HepG2 (cell line): ENCODE measurements at places on chromosomes 2 and 18.

DNA sequence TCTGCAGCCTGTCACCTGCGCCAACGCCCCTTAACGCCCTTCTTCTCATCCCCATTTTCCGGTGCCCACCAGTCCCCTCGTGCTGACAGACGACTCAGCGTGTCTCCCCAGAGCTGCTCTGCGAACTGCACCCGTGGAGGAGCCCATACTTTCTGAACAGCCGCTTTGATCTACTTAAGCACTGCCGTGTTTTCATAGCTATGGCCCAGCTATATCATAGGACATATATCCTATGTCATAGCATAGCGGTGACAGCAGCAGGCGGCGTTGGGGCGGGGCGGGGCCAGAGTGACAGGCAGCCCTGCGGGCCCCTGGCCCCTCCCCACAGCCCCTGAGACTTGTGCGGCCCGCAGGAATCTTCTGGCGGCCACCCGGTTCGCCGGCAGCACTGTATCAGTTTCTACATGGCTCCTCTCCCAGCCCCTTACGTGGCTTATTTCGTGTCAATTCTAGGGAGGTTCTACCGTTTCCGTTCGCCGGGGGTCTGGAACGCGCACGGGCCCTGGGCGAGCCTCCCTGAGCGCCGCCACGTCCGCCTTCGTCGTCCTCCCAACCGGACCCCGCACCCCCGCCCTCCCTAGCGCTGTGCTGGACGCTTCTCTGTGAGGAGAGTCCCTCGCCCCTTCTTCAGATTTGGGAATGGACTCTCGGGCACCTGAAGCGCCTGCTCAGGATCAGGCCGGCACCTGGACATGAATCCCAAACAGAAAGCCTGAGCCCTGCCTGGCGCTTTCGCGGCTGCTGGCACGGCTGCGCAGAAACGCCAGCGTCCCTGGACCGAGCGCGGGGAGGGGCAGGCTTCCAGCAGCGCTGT lies 35.4 kb downstream of the PTPN18 start:
- peak; percentile 55 for DNase-seq

GRCh38 chr18:78596794-78597345 lies 382.7 kb upstream of the SALL3 start:
- DNase-seq = no peak

DNA sequence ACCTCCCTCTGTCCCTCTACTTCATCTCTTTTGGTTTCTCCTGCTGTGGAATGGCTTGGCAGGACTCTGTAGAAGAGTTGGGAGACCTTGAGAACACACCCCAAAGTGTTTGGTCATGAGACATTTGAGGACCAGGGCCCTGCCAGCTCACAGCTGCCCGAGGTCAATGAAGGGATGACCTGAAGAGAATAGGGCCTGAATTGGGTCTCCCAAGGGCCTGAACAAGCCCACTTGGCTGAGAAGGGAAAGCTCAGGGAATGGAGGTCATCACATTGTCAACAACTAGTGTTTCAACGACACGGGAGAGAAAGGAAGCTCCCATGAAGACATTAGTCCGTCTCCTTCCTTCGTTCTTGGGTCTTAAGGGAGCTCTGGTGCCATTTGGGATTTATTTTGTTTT lies 52.8 kb downstream of the TTC32 start:
- DNase-seq = no peak

GRCh38 chr2:241268716-241269445 lies 46.6 kb downstream of the HDLBP start:
- DNase-seq = no peak

- DNase-seq = peak; percentile 16
Measured at GRCh38 chr2:96816836-96817702, 1.0 kb downstream of the CNNM3 start.

DNA sequence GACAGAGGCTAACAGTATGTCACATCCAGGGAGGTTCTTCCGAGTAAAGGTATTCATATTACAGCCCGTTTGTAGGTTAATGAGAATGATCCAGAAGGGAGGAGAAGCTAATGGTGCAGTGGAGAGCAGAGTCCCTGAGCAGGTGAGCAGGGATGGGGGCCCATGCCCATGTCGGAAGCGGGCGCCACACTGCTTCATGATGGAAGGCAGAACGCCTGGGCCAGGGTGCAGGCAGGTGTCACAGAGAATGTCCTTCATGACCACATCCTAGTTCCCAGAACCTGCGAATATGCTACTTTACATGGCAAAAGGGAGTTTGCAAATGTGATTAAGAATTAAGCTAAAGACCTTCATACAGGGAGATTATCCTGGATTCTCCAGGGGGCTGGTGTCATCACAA lies 4.0 kb downstream of the HES6 start:
- no peak for DNase-seq

GRCh38 chr2:168849610-168850009 lies 40.6 kb downstream of the SPC25 start:
- DNase-seq = peak; percentile 73

- peak; percentile 81 for DNase-seq
Measured at GRCh38 chr18:76348267-76349066, 146.6 kb downstream of the ZNF516 start.

DNA sequence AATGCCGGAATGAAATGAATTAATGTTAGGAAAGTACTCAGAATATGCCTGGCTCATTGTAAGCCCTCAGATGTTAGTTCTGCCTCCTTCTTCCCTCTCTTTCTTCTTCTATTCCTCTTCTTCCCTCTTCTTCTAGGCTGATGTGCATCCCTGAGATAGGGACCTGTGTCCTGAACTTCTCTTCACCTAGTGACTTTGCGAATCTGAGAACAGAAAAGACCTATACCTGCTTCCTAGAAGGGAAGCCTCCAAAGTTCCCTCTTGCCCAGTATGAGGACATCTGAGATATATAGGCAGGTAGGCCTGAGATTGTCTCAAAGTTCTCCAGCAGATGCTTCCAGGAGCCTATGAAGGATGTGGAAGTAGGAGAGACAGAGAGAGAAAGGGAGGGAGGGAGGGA lies 8.1 kb upstream of the CYP27A1 start:
- DNase-seq = no peak

DNA sequence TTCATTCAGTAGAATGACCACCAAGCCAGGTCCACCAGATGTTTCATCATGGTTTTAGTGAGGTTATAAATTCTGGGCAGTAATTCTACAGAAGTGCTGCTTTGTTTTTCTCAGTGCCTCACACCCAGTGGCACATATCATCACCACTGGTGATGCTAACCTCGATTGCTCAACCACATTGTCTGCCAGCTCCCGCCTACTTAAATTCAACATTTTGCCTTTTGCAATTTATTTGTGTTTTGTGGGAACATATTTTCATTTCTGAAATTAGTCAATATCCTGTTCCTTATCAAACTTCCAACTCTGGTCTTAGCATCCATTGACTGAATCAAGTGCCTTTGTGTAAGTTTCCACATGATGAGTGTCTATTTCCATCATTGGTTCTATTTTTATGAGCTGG lies 62.3 kb upstream of the TMEM178A start:
- no peak for DNase-seq

DNA sequence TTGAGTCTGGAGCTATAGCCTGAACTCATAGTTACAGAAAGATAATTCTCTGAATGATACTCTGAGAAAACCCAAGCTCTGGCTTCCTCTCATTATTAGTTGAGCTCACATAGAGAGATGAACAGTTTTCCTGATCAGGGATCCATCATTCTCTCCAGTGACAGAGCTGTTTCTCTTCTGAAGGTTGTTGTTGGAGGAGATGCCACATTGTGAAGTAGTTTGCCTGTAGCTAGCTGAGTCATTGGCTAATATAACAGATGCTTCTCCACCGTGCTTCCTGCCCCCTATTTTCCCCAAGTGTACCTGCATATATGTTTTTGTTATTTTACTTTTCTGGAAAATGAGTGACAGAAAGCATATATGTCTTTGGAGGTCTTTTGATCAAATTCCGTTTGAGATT lies 64.6 kb downstream of the OSBPL6 start:
- no peak for DNase-seq

DNA sequence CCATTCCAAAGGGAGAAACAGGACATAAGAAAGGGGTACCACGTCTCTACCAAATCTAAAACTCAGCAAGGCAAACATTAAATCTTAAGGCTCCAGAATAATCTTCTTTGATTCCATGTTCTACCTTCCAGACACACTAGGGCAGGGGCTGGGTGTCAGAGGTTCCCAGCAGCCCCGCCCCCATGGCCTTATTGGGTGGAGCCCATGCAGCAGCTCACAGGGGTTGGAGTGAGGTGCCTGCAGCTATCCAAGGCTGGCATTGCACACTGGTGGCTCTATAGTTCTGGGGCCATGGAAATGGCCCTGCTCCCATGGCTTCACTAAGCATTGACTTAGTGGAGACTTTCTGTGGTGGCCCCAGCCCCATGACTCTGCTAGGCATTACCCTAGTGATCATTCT lies 14.9 kb upstream of the OSR1 start:
- DNase-seq = no peak

DNA sequence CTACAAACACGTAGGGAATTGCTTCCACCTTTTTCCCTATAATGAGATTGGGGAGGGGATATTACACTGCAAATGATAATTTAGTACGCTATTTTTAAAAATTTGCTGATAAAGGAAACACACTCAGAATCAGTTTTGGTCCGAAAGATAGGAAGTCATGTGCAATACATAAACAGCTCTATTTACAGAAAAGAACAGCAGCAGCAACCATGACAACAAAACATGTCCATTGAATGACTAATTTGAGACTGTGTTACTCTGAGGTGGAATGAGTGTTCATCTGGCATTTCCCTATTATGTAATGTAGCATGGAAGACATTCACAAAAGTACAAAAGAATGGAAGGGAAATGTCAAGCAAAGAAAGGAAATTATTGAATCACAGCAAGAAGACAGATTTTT lies 337.2 kb downstream of the NBAS start:
- no peak for DNase-seq

DNA sequence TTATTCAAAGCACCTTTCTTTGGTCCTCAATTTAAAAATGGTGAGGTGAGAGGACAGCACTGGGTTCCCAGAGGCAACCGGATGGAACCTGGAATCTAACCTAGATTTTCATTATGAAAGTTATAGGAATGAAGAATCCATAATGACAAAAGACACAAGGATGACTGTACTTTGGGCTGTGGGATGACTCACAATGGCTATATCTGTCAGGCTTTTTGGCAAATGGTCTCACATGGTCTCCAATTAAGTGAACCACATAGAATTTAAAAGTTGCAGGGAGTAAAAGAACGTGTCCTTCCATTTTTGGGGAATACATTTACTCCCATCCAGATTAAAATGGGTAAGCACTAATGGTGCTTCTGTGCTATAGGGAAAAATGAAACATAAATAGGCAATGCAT lies 31.8 kb upstream of the LYPD1 start:
- no peak for DNase-seq

- DNase-seq = no peak
Measured at GRCh38 chr2:236858661-236859060, 227.0 kb upstream of the COPS8 start.

GRCh38 chr18:52617931-52618330 lies 277.9 kb downstream of the DCC start:
- DNase-seq = no peak

- DNase-seq = no peak
Measured at GRCh38 chr18:46398005-46398404, 259.0 kb downstream of the LOXHD1 start.

DNA sequence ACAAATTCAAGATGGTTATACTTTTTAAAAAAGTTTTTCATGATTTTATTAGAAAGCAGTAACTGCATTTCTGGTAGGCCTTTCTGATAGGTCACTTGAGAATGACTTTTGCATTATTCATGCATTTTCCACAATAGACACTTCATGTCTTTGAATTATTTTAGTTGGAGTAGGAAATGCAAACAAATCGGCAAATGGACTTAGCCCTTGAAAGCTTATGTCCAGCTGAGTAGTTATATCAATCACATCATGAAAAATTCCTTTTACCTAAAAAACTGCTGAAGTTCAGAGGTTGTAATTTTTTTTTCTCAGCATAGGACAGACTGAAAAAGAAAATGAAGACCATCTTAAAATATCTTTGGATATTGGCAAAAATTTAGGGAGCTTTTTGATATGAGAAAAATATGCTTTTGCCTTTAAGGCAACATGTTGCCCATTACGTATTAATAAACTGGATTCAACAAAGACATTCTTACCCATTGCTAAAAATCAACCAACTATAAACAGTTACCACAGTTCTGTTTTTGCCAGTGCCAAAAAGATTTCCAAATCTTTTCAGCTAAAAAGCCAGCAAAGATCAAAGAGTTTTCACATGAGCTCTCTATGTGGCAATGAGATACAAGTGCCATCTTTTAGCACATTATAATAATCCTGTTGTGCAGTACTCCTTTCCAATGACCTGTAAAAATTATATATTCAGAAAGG lies 45.5 kb upstream of the FRZB start:
- DNase-seq = peak; percentile 54

GRCh38 chr2:180969124-180969523 lies 11.3 kb upstream of the UBE2E3 start:
- no peak for DNase-seq

DNA sequence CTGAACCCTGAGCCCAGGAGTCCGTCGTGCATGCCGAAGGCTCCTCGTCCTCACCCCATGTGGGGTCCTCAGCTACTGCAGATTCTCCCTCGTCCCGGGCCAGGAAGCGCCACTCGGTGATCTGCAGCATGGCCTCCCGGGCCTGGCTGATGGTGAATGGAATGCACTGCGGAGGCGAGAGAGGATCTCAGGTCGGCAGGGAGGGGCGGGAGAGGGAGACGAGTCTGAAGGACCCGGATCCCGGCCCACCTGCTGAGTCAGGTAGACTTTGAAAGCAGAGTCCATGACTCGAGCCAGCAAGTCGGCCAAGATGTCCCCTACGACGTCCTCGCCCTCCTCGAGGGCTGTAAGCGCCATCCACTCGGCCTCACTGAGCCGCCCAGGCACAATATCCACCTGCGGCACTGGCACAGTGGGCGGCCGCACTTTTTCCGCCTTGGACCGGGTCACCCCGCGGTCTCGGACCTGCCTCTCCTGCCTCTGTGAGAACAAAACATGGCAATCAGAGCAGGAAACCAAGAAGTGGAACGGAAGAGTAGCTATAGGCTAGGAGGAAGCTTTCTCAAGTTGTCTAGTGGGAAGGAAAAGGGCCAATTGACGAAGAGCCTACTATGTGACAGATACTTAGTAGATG lies 5.5 kb downstream of the C2orf81 start:
- no peak for DNase-seq

- no peak for DNase-seq
Measured at GRCh38 chr2:36777788-36778187, 81.3 kb downstream of the VIT start.

- peak; percentile 77 for DNase-seq
Measured at GRCh38 chr2:238462782-238463396, 36.2 kb downstream of the ASB1 start.

DNA sequence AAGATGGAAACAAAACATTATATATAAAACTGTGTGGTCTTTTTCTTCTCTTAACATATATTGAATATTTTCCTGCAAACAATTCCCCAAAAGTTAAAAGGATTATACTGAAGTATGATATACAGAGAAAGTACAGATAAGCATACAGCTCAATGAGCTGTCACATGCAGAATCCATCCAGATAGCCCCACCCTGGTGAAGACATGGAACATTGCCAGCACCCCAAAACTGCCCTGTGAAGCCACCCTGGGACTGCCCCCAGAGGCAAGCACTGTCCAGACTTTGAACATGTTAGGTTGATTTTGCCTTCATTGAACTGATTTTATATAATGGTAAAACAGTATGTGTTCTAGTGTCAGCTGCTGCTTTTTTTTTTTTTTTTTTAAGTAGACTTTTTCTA lies 112.3 kb upstream of the IL1R2 start:
- DNase-seq = no peak
